ENCODE measurements at places on chromosomes 11 and 22.

- no peak for DNase-seq
These were observed 84.3 kb upstream of the SHISAL1 start for GRCh38 chr22:44396727-44397722.

DNA sequence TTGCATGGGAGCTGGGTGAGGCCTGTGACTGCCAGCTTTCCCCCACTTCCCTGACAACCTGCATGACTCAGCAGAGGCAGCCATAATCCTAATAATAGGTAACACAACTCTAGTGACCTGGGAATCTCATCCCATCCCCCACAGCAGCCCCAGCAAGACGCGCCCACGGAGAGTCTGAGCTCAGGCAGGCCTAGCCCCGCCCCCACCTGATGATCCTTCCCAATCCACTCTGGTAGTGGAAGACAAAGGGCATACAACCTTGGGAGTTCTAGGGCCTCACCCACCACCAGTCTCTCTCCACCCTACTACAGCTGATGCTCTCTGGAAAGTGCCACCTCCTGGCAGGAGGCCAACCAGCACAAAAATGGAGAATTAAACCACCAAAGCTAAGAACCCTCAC lies 60.3 kb downstream of the CWF19L2 start:
- DNase-seq = no peak

DNA sequence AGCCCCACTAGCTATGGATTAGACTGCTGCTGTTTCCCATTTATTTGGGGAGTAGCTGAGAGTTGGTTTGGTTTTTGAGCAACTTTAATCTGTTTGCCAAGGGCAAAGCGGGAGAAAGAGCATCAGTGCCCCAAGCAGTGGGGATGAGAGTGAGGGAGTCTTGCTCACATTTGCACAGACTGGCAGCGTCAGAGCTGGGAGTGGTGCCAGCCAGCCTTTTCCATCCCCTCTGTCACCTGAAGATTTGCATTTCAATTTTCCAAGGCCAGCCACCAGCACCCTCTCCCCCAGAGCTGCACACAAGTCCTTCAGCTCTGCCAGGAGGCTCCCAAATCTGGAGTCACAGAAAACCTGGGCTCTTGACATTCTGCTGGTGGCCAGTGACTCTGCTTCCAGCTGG lies 21.0 kb upstream of the UVRAG start:
- DNase-seq = no peak

DNA sequence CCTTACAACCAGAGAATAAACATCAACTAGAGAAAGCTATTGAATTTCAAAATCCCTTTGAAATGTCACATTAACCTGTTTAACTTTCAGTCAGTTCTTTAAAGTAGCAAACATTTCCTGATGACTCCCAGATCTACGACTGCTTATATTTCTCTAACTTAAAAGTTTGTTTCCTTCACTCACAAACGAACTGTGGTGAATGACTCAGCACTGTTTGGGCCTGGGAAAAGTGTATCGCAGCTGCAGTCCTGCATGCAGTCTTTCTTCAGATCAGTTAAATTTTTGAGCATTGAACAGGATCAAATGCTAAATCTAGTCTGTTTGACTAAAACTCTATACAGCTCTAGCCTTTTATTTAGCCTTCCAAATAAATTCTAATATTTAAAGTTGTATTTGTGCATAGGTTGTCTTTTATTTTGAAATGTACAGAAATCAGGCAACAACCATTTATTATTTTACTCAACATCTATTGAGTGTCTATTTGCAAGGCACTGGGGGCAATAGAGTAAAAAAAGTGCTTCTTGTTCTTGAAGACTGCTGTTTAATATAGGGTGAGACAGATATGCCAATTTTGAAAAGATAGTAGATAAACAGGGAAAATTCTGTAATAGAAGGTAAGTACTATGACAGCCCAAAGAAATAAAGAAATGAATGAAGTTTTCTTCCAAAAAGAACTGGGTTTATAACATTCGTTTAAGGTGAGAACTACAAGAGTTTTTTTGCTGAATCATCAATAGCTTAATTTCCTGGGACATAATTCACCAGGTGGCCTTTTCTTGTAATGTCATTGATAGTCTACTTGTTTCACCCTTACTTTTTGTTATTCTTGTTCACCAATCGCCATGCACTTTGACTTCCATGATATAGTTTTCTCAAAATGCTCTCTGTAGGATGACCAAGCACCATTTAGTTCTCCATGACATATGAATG lies 235.4 kb downstream of the METTL15 start:
- no peak for DNase-seq

DNA sequence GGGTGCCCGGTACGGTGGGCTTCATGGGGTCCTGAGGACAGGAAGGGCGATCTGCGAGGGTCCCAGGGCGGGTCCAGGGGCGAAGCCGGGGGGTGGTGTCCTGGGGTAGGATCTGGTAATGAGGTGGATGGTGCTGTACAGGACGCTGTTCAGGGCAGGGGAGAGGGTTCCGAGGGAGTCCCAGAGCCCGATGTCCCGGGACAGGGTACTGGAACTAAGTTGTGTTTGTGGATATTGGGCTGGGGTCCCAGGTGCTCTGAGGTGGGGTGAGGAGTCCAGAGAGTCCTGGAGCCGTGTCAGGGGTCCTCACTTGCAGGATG lies 426 bp downstream of the LZTR1 start:
- no peak for DNase-seq

DNA sequence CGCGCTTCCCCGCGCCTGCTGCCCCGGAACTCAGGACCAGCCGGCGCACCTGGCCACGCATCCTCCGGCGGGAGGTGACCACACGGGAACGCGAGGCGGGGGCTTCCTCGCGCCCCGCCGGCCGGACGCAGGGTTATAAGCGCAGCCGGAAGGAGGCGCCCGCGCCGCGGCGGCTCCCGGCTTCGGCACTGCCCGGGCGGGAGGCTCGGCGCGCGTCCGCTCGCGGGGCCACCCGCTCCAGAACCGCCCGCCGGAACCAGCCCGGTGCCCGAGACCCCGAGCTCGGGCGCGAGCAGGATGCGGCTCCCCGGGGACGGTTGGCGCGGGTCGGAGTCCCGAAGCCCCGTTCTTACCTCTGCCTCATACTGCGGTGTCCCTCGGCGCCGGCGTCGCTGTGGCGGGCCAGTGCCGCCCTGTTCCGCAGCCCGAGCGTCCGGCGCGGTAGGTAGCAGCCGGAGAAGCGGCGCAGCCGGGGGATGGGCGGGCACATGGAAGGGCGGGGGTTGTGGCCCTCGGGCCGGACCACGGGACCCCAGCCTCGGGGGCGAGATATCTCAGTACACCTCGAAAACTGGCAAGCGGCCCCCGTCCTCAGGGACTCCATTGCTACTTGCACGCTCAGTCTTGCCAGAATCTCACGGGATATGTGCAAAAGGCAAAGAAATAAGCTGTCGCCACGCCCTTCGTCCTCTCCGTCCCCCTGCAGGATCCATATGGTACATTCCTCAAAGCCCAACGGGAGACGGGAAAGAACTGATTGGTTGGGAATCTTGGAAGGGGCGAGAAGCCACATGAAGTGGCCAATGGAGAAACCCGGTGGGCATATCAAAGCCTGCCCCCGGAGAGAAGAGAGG lies 23.1 kb downstream of the MICAL3 start:
- DNase-seq = peak; percentile 83

GRCh38 chr11:134879341-134879740 lies 467.3 kb upstream of the B3GAT1 start:
- DNase-seq = no peak

- DNase-seq = no peak
These were observed 4.6 kb upstream of the H19 start for GRCh38 chr11:2002042-2002776.

DNA sequence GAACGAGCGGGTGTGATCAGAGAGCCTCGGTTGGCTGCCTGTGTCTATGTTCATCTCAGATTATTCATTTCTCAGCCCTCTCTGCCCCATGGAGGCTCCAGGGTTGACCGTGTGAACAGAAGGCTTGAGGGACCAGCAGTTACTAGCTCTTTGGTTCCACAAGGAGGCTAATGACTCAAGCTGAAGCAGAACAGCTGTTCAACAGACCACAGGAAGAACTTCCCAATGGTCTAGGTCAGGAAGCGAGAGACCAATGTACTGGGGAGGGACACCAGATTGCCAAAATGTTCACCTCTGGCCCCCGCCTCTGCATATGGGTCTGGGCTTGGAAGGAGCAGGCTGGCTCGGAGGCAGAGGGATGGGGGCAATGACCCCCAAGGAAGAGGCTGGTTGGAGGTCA lies 14.7 kb upstream of the PDE2A start:
- no peak for DNase-seq

DNA sequence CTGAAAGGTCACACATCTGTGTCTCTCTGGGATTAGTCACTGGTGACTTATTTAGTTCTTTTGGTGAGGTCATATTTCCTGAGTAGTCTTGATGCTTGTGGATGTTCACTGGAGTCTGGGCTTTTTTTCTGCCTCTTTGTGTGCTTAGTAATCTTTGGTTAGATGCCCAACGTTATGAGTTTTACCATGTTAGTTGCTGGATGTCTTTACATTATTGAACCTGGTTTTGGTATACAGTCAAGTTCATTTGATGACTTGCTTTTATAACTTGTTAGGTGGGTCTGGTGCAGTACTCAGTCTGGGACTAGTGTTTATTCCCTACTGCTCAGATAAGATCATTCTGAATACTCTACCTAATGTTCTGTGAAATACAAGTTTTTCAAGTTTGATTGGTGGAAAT lies 26.2 kb upstream of the SLC37A2 start:
- no peak for DNase-seq

- no peak for DNase-seq
These were observed 818.9 kb downstream of the BRD1 start for GRCh38 chr22:49008682-49009235.

GRCh38 chr11:66002648-66003225 lies 434 bp downstream of the BANF1 start:
- no peak for DNase-seq

DNA sequence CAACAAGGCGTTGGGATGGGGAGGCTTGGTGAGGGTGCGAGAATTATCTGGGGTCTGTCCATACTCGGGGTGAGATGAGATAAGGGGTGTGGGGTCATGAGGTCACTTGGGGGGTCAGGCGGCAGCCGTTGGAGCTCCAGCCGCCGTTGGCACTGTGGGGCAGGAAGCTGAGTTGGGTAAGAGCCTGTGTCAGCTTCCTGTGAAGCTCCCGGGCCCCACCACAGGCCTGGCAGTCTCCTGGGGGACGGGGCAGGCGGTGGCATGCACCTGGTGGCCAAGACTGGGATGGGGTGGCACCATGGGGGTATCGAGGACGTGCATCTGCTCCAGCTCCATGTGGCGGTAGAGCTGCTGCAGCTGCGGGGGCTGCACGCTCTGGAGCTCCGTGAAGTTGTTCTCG lies 7.1 kb upstream of the MYBPC3 start:
- no peak for DNase-seq

- no peak for DNase-seq
These were observed 184.8 kb downstream of the DSCAML1 start for GRCh38 chr11:117612177-117612576.

- no peak for DNase-seq
These were observed 86.7 kb upstream of the IZUMO1R start for GRCh38 chr11:94217705-94218104.

DNA sequence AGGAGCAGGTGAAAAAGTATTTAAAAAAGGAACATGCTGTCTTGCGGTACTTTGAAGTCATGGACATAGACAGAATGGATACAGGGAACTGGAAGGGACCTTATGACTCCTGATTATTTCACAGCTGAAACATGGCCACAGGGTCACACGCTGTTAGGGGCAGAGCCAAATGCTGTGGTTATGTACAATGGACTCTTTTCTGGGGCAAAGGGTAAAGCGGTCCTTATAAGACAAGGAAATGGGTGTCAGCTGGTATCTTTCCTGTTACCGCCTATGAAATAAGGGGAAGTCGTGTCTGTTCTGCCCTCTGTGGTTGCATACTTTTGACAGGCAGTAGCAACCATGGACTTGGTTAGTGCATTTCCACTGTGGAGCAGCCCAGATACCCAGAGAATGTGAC lies 12.8 kb upstream of the ST14 start:
- DNase-seq = peak; percentile 31

- DNase-seq = no peak
These were observed 36.7 kb downstream of the LARGE1 start for GRCh38 chr22:33883561-33883960.

DNA sequence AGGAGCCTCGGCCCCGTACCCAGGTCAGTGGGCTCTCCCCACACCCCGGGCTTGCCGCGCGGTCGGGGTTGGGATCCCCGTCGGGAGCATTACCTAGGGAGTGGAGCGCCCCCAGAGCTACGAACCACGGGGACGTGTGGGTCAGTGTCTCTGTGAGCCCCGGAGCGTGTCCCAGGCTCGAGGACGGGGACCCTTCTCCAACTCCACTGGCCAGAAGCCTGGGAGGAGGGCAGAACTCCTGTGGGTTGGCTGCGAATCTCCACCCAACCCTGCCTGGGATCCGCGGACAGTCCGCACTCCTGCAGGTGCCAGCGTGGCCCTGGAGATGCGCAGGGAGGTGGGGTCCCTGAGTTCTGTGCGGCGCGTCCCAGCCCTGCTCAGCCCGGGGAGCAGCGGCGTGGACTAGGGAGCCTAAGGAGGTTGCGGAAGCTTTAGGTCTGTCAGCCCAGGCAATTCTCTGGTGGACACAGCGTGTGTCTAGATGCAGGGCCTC lies 346 bp downstream of the PPFIBP2 start:
- no peak for DNase-seq
